ENCODE measurements at places on chromosomes 4 and X.
A peak's percentile ranks its signal among the peaks of the same experiment; 100 is the strongest.

DNA sequence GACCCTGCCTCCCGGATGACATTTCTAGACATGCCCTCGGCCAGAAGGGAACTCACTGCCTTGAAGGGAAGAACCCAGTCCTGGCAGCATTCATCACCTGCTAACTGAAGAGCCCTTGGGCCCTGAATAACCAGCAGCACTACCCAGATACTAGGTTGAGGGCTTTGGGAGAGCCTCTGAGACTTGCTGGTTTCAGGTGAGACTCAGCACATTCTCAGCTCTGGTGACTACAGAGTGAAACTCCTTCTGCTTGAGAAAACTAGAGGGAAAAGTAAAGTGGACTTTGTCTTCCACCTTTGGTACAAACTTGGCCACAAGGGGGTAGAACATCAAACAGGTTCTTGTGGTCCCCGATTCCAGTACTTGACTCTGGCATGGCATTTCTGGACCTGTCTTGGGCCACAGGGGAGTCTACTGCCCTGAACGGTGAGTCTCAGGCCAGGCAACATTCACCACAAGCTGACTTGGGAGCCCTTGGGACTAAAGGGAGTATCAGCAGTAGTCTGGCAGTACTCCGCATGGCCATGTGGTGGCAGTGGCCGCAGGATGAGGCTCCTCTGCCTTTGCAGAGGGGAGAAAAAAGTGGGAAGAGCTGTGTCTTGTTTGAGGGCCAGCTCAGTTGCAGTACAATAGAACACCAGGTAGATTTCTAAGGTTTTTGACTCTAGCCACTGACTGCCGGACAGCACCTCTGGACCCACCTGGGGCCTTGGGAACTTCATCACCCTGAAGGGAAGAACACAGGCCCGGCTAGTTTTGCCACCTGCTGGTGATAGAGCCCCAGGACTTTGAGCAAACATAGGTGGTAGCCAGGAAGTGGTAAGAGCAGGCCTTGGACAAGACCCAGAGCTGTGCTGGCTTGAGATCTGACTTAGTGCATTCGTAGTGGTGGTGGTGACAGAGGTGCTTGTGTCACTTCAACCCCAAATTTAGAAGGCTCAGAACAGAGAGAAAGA lies 414.8 kb downstream of the OPHN1 start:
- DNase-seq, result no peak

- no peak for DNase-seq
These were observed 17.9 kb upstream of the NSUN7 start for GRCh38 chr4:40731792-40732245.

DNA sequence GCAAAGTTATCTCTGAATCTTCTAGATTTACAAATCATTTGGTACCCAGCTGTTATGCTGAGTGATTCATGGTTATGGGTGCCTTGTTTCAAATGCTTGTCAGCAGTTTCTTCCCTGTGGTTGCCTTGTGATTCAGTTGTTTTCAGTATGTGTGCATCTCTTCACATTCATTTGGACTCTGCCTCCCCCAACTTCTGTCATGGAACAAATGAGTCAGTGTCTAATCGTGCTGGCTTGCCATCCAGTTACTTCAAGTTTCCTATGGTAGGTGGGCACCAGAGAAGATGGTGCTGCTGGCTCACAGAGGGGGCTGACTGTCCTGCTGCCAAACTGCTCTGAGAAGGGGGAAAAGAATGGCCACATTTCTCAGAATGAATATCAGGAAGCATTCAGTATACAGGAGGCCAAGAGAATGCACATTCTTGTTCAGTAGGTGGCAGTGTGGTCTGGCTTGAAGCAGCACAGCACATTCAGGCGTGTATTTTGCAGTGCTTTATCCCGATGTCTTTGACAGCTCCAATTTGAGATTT lies 260.9 kb downstream of the GLUD2 start:
- DNase-seq, result no peak

DNA sequence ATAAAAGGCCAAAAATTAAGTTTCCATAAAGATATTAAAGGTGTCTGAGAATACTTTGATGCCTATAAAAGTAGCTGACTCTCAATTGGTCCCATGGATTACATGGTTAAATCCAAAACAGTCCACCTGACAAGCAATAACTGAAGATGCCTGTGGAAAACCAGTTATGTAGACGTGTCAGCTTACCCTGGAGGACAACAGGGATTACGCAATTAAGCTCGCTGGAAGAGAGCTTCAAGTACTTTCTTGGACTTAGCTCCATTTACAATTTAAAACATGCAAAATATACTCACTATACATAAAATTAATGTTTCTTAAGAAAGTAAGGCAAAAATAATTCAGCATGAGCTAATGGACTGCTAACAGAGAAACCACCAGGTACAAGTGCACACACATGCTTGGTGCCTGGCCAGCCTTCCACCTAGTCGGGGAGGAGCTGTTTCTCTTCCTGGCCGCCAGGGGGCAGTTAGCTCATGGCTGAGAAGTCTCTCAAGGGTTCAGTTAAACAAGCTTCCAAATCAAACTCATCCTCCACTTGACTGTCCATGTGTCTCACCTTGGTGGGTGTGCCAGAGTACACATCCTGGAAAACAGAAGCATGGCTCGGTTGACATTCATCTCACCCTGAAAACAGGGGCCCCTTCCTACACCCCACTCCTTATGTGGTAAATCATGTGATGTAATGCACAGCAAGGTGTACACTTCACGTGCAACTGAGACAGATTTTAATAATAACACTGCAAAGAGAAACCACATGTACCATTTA lies 9.2 kb upstream of the FAM53A start:
- DNase-seq, result peak; percentile 75

- DNase-seq, result no peak
These were observed 119.2 kb upstream of the VCX3B start for GRCh38 chrX:8345473-8345872.

DNA sequence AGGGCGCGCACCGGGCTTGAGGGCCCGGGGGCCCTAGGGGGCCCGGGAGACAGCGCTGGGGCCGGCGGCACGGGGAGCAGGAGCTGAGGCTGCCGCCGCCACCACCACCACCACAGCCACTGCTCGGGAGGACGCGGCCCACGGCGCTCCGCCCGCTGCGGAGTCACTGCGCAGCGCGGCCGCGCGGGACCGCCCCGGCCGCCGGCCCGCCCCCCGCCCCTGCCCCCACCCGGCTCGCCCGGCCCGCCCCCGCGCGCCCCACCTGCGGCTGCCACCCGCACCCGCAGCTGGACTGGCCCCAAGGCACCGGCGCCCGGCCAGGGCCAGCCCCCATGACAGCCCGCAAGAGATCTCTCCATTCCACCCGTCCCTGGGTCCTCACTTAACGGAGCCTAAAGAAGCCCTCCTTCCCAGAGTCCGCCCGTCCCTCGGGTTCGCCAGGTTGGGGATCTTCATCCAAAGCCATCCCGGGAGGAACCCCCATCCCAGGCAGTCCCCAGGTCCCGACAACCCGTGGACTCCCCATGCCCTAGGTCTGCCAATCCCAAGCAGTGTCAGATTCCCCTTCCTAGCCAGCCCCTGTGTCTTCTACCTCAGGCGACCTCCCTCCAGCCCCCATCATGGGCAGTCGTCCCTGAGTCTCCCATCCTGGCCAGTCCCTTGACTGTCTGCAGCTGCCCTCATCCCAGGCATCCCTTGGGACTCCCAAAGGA lies 40.0 kb upstream of the IQSEC2 start:
- no peak for DNase-seq

GRCh38 chr4:184268584-184269160 lies 51.0 kb upstream of the ENPP6 start:
- DNase-seq, result no peak

GRCh38 chr4:127698789-127699200 lies 31.4 kb upstream of the SLC25A31 start:
- DNase-seq, result no peak

DNA sequence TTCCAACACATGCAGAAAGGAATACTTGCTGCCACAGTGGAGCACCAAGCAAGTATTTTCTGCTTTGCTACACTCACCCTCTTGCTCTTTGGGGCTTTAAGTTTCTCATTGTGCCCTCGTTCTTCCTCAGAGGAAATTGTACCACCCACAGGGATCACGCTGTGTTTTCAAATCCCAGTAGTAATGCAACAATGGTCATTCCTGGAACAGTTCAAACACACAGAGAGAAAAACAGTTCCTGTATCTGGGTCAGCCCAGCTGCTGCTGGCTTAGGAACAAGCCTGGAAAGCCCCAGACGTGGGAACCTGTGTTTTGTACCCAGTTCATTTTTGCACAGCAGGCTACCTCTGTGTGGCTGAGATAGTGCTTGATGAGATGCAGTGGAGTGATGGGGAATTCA lies 907.8 kb downstream of the STPG2 start:
- DNase-seq, result no peak

DNA sequence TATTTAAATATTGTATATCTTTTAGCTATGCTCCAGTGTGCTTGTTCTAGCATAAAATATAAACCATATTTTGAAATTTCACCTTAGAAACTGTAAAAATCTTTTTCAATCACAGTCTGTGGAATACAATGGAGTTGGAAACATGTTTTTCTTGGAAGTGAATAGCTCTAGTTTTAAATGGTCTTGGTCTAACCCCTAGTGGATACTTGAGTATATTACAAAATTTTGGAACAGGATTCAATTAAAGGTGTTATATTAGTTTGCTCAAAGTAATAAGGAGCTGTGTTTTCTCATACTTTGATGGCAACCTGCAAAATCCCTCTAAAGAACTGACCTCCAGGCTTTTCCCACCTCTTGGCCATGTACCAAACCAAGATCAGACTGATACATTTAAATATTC lies 48.2 kb downstream of the STK26 start:
- no peak for DNase-seq

DNA sequence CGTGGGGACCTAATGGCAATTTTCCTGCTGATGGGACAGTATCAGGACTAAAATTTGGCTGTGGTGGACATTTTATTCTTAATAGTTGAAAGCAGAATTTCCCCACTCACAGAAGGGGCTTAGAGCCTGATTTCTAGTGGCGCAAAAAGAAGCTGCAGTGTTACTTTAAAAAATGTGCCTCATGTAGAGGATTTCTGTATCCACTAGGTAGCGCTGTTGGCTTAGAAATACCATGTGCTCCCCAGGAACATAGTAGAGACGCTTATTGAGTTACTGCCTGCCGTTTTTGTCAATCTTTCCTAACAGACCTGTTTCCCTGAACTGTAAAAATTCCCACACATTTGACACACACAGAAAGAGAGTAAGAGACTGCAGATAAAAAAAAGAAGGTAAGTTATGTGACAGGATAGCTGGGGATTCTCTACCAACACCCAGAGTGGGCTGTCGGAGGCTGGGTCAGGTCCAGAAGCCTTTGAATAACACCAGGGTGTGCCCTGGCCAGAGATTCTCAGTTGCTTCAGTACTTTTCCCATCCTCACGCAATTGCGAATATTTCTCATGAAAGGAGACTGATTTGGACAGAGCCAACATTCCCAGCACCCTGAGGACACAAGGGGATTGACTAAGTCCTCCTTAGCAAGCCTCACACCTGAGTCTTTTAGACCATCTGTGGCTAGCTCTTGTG lies 88.4 kb downstream of the ZXDA start:
- peak; percentile 11 for DNase-seq

DNA sequence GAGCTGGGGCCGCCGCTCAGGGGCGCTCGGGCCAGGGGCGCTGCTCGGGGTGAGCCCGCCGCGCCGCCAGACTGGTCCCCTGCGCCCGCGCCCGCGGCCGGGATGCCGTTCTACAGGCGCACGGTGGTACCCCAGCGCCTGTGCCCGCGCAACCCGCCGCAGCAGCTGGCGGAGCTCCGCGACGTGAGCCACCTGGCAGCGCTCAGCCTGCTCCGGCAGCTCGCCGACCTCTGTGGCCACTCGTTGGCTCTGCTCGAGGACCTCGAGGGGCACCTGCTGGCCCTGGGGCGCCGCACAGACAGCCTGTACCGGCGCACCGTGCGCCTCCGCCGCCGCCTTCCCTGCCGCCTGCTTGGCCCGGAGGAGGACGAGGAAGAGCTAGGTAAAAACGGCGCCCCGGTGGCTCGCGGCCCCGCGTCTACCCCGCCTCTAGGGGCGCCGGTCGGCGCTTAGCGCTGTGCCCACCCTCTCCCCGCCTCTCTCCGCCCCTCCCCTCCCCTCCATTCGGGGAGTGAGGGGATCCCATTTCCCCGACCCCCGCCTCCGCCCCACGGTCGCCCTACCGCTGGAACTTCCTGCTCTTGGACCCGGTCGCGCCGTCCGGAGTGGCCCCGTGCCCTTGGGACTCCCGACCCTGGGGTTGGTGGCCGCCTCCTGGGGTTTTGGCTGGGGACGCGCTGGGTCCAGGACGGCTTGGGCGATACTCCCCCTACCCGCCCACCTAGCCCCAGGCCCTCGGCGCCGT lies 513 bp downstream of the NHSL2 start:
- peak; percentile 12 for DNase-seq

- DNase-seq, result no peak
These were observed 17.2 kb upstream of the TMPRSS11A start for GRCh38 chr4:67980512-67980911.

DNA sequence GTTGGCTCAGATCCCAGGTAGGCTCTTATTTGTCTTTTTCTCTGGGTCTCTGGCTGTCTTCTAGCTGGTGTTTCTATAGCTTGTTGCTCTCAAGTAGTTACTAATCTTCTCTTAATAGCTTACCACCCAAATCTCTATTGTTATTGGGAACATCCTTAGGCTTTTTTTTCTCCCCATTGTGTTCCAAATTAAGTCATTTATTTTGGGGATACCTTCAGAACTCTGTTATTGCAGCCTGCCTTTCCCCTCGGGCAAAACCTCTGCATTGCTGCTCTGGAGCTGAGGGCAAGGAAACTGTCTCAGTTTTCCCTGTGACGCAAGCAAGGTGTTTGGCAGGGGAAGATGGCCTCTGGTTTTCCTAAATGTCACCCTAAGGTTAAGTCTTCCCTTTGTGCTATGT lies 338.1 kb upstream of the ZCCHC13 start:
- no peak for DNase-seq

GRCh38 chr4:105950701-105951100 lies 55.4 kb downstream of the NPNT start:
- no peak for DNase-seq

- no peak for DNase-seq
These were observed 472.2 kb upstream of the TENM3 start for GRCh38 chr4:181770971-181771370.

- DNase-seq, result no peak
These were observed 289.0 kb downstream of the C4orf33 start for GRCh38 chr4:129384974-129385373.

- no peak for DNase-seq
These were observed 3.1 kb upstream of the CDK16 start for GRCh38 chrX:47215291-47215900.

GRCh38 chrX:150086371-150086770 lies 148.1 kb upstream of the EOLA2 start:
- DNase-seq, result no peak

GRCh38 chr4:102868153-102868780 lies 525 bp upstream of the CISD2 start:
- peak; percentile 9 for DNase-seq

GRCh38 chr4:111991797-111992196 lies 153.5 kb upstream of the FAM241A start:
- no peak for DNase-seq

GRCh38 chrX:38312436-38312835 lies 14.9 kb downstream of the RPGR start:
- DNase-seq, result no peak

Measured in T-helper 9 cell (primary cell).